ENCODE measurements at places on chromosomes 16 and 17. TPM values are rescaled to one million over a fixed set of nuclear protein-coding genes. Genes with fewer than 3 reads are reported as not detected.

The KLHL10 gene
- total RNA-seq = not detected

The ALDH3A1 gene
- 1.2 TPM for total RNA-seq

The GAS2L2 gene
- total RNA-seq = not detected

The TNFRSF17 gene
- total RNA-seq = not detected

The TRPV3 gene
- not detected for total RNA-seq

The ZNF205 gene
- total RNA-seq = 15.5 TPM

The AANAT gene
- not detected for total RNA-seq

The TSPAN10 gene
- total RNA-seq = 0.91 TPM

The MGAT5B gene
- total RNA-seq = 2.1 TPM

The IRX5 gene
- not detected for total RNA-seq

The DNAAF1 gene
- total RNA-seq = not detected

The KRT36 gene
- not detected for total RNA-seq

The CCL16 gene
- total RNA-seq = 0.51 TPM

The CCDC144A gene
- total RNA-seq = 2.9 TPM

The HOXB1 gene
- not detected for total RNA-seq

The ABCC12 gene
- not detected for total RNA-seq

The NPTX1 gene
- not detected for total RNA-seq

The SLC2A4 gene
- total RNA-seq = not detected

The STRADA gene
- total RNA-seq = 47.0 TPM

The KRT40 gene
- total RNA-seq = not detected

The NPIPB13 gene
- 23.5 TPM for total RNA-seq

The ANKRD40CL gene
- total RNA-seq = not detected

The RAB11FIP3 gene
- 64.9 TPM for total RNA-seq

The ACSM5 gene
- not detected for total RNA-seq

The MEIOB gene
- total RNA-seq = not detected

The SLC6A4 gene
- not detected for total RNA-seq

The TOP2A gene
- 149 TPM for total RNA-seq

The TSEN54 gene
- 16.7 TPM for total RNA-seq

The KRTAP4-12 gene
- not detected for total RNA-seq

Measured in endothelial cell of umbilical vein (primary cell).